ENCODE measurements at places on chromosomes 2 and 18.
A peak's percentile ranks its signal among the peaks of the same experiment; 100 is the strongest.

- DNase-seq = no peak
These were observed at the start of gene LRRTM1 for GRCh38 chr2:80303909-80304837. Gene LRRTM1, minus strand, starts transcription at chr2:80304752. Its CDS starts 933 bp downstream, at chr2:80303819.

DNA sequence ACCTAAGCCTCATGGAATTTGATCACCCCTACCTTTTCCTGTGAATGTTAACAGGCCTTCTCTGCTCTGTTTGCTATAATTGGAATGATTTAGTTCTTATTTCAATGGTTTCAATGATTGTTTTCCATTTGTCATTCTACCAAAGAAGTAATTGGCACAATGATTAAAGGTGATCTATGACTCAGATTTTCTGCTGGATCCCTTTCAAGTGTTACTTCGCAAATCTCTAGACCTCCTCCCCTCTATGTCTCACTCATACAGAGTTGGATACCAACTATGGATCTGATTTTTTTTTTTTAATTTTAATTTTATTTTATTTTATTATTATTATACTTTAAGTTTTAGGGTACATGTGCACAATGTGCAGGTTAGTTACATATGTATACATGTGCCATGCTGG, 29.6 kb upstream of the FAM117B start:
- no peak for DNase-seq

- no peak for DNase-seq
These were observed 13.2 kb downstream of the TSHZ1 start for GRCh38 chr18:75223687-75224347.

DNA sequence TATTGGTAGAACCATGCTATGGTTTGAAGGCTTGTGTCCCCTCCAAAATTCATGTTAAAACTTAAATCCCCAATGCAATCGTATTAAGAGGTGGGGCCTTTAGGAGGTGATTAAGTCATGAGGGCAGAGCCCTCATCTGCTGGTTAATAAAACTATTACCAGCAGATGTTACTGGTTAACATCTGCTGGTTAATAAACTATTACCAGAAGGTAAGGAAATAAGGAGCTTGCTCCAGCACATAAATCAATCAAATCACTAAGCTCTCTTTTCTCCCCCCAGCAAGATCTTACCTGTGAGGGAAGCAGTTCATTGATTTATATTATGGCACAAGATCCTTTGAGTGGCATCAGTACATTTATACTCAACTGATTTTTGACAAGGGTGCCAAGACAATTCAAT, 96.9 kb downstream of the AAK1 start:
- no peak for DNase-seq

GRCh38 chr2:121627525-121628050, 21.7 kb downstream of the CLASP1 start:
- no peak for DNase-seq

- DNase-seq = peak; percentile 90
These were observed 32.1 kb upstream of the SP3 start for GRCh38 chr2:173997269-173997668.

DNA sequence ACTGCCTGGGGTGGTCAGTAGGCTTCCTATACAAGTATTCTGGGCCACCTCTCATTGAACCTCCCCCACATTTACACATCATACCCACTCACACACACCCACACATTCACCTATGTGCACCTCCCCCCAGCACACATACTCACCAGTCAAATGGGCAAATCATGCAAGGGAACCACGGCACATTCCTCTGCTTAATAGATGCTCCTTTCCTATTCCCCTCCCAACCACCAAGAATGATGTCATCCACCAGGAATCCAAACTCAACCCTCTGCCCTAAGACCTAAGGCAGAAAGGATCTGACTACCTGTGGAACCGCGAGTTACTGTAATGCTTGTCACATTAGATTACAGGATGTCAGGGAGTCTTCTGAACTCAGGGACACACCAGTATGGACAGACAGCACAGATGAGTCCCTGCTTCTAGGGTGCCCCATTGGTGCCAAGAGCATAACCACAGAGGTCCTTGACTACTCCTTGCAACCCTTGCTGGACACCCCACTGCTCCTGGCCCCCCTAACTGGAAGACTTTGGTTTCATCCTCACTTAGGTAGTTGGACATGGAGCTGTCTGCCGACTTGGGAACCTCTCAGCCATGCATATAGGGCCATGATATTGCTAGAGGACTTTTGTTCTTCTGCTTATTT, 21.5 kb upstream of the CAB39 start:
- no peak for DNase-seq

- no peak for DNase-seq
These were observed 534.2 kb downstream of the SPAG16 start for GRCh38 chr2:213818436-213818835.

GRCh38 chr2:186554429-186554828, 35.4 kb upstream of the ITGAV start:
- DNase-seq = no peak

GRCh38 chr2:57160976-57161375, 885.6 kb upstream of the VRK2 start:
- DNase-seq = no peak

- no peak for DNase-seq
These were observed 524.2 kb upstream of the TCF4 start for GRCh38 chr18:56112013-56112749.

- DNase-seq = no peak
These were observed 16.4 kb downstream of the EPC2 start for GRCh38 chr2:148660999-148661398.

DNA sequence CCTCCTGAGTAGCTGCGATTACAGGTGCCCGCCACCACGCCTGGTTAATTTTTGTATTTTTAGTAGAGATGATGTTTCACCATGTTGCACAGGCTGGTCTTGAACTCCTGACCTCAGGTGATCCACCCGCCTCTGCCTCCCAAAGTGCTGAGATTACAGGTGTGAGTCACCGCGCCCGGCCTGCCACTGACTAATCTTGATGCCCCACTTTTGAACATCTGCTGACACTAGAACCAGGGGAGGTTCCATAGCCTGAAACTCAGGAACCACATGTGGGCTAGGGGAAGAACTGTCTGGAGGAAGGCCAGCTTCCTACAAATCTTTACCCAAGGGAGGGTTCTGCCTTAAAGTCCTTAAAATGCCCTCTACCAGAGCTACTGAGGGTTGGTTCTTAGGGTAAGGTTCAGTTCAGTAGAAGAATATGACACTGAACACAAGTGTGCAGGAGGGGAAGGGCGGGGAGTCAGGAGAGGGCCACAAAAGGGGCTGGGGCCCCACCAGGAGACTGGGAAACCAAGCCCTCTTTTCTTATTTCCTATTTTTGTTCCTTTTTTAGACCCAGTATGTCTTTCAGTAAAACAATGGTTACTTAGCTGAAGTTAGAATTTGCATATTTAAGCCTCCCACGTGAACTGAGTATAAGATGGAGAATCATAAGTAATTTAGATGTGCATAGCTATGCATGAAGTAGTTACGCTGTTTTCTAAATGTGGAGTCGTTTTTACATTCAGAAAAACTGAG, 6.3 kb upstream of the RAB31 start:
- no peak for DNase-seq

GRCh38 chr2:102591491-102592045, 27.8 kb upstream of the SLC9A2 start:
- no peak for DNase-seq

DNA sequence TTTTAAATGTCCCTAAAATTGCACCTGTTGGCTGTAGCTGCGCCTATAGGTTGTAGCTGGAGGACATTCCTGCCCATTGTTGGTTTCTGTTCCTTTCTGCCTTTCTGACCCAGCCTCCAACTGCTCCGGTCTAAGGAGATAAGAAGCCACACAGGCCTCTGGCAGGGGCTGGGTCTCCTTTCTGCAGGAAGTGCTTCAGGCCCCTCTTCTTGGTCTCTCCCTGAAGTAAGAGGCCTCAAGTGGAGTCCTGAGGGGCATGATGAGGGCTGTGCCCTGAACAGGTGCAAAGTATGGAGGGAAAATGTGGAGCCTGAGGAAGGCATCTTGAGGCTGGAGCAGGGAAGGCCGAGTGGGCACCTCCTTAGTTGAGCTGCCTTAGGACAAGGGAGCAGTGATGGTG, 10.4 kb upstream of the SFTPB start:
- peak; percentile 10 for DNase-seq
